ENCODE measurements at places on chromosomes 2 and 18.

DNA sequence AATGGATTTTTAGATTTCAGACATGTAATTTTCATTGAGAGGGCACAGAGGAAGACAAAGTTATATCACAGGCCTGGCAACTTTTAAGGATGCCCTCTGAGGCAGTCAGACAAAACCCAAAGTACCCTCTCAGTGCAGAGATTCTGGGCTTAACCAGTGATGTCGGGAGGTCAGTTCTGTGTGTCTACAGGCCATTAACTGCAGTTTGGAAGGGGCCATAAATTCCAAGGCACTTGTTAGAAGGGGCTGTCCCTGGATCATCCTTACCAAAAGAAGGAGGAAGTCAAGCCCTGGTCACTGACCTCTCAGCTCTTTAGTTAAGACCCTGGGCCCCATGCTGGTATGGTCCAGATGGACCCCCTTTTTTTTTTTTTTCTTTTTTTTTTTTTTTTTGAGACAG, 60.7 kb downstream of the LRRFIP1 start:
- no peak for DNase-seq

GRCh38 chr2:176959614-176960013, 253.0 kb upstream of the HNRNPA3 start:
- no peak for DNase-seq

- DNase-seq: no peak
These were observed 652.0 kb downstream of the PLCL1 start for GRCh38 chr2:198456418-198456817.

GRCh38 chr2:239296020-239296932, 104.5 kb downstream of the HDAC4 start:
- DNase-seq: no peak

GRCh38 chr2:188787658-188788240, 186.4 kb upstream of the COL3A1 start:
- DNase-seq: peak; percentile 76

DNA sequence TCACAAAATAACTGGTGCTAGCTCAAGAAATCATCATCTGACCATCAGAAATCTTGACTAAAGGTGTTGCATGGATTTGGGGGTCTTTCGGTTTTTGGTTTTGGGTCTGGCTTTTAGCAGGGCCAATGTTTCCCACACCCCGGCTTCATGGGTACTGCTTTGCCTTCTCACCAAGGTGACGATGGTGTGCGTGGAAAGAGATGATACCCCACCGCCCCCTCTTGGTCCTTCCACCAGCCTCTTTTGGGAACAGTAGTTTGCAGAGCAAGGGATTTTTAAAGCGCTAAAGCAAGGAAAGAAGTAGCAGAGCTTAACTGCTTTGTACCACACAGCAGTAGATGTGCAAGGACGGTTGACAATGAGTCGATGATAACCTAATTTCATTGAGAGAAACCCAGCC, 42.3 kb downstream of the BOLA3 start:
- no peak for DNase-seq

DNA sequence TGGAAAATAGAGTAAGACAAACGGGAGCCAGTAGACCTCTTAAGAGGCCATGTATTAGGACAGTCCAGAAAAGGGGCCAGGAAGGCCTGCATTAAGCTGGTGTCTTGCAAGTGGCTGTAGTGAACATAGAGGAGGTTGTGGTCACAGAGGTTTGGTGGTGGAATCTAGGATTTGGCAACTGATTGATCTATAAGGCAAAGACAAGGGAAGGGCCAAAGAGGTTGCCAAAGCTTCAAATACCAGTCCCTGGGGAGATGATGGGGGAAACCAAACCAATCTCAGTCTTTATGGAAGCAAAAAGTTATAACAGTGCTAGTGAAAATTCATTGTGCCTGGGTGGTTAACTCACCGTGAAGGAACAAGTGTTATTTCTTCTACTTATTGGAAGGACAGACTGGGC, 28.7 kb upstream of the RTN4 start:
- no peak for DNase-seq

- no peak for DNase-seq
These were observed 310.8 kb downstream of the ALK start for GRCh38 chr2:29610569-29610968.

DNA sequence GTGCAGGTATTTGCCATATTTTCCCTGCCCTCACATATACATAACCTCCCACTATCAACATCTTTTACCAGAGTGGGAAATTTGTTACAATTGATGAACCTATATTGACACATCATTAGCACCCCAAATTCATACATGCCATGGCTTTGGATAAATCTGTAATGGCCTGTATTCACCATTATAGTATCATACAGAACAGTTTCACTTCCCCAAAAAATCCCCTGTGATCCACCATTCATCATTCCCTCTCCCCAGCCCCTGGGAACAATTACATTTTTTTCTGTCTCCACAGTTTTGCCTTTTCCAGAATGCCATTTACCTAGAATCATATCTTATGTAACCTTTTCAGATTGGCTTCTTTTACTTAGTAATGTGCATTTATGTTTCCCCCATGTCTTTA, 494.5 kb downstream of the RNF144A start:
- no peak for DNase-seq

DNA sequence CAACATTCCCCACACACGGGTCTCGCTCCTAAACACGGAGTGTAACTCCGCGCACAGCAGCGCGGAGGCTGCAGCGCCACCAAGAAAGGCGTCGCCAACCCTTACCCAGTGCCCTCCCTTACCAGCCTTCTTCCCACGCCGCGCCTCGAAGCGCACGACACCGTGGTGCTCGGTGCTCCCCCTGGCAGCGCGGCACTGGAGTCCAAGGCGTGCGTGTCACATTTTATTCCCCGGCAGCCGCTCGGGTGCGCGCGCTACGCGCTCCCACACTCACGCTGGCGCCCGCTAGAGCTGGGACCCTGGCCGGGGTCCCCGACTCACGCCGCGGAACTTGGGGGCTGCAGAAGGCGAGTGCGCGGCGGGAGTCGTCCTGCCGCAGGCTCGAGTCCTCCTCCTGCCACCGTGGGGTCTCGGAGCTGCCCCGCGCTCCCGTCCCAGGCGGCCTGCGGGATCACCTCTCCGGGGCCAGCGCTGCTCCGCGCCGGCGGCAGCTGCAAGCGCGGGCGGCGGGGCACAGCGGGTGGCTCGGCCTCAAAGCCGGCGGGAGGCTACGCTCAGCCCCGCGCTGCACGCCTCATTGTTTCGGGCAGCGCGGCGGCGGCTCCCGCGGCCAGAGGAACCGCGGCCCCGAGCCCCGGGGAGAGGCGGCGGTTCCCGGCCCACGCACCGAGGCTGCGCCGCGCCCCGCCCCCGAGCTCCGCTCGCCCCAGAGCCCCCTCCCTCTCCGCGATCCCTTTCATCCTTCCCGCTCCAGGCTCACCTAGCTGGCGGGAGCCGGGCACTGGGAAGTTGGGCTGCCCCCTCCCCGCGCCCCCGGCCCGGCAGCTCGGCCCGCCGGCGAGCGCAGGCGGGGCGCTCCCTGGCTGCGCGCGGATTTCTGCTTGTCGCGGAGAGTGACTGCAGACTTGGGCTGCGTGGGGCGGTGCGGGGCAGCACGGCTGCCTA, at the start of gene ST6GAL2:
Gene ST6GAL2 (minus strand): TSS at position 197 of the 945 bp plus-strand sequence. CDS start 42,190 bp downstream, outside the sequence.
- no peak for DNase-seq

DNA sequence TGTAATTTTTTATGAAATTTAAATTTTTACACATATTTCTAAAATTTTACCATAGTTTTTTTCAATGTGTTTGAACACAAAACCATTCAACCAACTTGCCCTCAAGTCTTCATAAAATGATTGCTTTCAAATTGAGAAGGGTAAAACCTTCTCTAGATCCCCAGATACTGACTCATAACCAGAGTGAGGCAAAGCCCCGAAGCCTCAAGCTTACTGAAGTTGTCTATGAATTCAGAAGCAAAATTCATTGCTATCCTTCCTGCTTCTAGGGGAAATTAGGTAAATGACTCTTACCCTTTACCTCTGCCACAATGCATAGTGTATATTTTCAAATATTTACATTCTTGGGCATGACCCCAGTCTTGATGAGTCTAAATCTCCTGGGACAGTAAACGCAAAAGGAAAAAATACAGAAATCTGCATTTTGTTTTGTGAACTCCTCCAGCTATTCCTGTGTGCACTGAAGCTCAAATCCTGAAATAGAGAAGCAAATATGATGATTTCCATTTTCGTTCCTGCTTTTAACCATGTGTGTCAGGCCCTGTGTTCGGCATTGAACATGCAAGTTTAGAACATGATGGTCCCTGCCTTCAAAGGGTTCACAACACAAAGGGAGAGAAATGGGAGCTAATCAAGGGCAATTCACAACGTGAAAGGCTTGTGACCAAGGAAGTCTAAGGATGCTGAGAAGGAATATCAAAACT, 246.3 kb downstream of the SUCLG1 start:
- no peak for DNase-seq

GRCh38 chr2:26757873-26758789, 6.0 kb upstream of the SLC35F6 start:
- DNase-seq: peak; percentile 99

- no peak for DNase-seq
These were observed 178.3 kb upstream of the SERPINE2 start for GRCh38 chr2:224217233-224217961.

DNA sequence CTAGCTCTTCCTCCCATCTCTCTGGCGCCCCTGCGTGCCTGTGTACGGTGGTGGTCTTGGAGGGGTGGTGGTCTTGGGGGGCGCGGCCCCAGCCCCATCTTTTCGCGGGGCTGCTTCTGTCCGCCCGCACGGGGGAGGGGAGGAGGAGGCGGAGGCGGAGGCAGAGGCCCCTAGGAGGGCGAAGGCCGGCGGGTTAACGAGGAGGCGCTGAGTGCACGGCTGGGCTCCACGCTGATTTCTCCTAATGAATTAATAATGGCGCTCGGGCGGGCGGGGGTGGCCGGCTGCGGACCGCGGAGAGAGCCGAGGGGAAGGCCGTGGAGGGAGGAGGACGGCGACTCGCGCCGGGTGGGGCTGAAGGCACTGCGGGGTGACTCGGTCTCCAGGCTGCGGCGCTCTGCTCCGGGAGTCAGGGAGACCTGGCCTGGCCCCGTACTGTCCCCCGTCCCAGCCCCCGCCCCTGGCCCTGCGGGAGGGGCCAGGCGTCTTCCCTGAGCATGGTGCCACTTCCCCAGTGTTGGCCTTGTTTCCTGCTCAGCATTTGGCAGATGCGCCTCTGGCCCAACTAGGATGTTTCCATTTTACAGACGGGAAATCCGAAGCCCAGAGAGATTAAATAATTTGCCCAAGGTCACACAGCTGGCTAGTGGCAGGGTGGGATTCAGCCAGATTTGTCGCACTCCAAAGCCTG, 6.0 kb downstream of the GAREM2 start:
- DNase-seq: no peak

Measured in fibroblast of the conjunctiva (primary cell).